ENCODE measurements at places on chromosomes 7 and 10.

GRCh38 chr10:91909117-91909677, at the start of gene FGFBP3:
FGFBP3 (minus strand) TSS chr10:91909486; CDS start chr10:91908969, 517 bp downstream.
- no peak for DNase-seq

GRCh38 chr10:133608855-133609254, 17.7 kb downstream of the FRG2B start:
- no peak for DNase-seq

DNA sequence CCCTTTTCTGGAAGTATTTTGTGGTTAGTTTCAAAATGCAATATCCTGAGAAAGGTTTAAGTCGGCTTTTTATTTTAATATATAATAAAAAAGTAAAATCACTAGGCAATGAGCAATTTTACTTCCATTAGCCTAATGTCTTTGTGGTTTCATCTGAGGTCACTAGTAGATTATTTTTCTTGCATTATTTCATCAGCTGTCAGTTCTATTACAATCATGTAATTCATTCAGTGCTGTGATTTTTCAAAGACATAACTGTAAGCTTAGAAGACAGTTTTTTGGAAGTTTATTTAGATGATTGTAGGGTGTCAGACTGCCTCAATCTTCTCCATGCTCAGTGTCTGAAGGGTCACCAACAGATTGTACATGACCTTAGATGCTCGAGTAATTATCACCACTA, 568.0 kb upstream of the GALNT17 start:
- DNase-seq, result no peak

DNA sequence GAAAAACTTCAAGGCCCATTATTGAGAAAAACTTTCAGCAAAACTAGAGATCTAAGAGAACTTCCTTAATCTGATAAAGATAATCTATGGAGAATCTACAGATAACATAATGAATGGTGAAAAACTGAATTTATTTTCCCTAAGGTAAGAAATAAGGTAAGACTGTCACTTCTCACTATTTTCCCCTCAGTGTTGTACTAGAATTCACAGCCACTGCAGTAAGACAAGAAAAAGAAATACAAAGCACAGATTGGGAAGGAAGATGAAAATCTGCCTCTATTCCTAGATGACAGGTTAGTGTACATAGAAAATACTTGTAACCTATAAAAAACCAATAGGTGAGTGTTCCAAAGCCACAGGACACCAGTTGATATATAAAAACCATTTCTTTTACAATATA, 220.7 kb upstream of the SHH start:
- DNase-seq, result no peak

DNA sequence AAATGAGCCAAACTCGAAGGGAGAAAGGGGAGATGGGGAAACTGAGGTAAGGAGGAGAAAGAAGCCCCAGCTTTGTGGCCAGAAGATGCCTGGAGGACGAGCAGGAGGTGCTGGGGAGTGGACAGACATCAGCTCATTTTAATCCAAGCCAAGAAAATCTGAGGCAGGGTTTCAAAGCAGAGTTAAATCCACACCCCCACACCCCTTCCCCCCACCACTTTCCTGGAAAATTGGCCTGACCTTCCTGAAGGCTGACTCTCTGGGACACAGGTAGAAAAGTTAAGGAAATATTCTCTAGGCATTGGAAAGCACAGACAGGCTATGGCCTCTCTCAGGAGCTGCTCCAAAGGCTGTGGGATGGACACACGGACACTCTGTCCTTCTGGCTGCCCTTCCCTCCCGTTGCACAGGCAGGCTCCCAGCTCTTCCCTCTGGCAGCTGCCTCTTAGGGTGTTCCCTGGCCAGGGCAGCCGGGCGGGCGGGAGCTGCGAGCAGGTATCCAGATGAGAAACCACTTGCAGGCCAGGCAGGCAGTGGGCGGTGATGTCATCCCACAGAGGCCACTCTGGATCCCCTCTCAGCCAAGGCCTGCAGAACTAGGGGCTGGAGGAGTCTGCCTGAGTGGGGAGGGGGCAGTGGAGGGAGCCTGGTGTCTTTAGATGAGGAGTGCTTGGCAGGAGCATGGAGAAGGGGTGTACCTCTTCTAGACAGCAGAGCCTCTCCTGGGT, 171.8 kb downstream of the NEURL1 start:
- no peak for DNase-seq

GRCh38 chr10:92760609-92761008, 70.9 kb downstream of the HHEX start:
- no peak for DNase-seq

DNA sequence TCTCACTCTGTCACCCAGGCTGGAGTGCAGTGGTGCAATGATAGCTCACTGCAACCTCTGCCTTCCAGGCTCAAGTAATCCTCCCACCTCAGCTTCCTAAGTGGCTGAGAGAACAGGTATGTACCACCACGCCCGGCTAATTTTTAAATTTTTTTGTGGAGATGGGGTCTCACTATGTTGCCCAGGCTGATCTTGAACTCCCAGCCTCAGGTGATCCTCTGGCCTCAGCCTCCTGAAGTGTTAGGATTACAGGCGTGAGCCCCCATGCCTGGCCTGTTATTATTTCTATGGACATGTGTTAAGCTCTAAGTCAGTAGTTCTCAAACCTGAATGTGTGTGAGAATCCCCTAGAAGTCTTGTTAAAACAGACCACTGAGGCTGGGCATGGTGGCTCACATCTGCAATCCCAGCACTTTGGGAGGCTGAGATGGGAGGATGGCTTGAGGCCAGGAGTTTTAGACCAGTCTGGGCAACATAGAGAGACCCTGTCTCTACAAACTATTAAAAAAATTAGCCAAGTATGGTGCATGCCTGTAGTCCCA, 24.5 kb downstream of the TMEM270 start:
- DNase-seq, result no peak

DNA sequence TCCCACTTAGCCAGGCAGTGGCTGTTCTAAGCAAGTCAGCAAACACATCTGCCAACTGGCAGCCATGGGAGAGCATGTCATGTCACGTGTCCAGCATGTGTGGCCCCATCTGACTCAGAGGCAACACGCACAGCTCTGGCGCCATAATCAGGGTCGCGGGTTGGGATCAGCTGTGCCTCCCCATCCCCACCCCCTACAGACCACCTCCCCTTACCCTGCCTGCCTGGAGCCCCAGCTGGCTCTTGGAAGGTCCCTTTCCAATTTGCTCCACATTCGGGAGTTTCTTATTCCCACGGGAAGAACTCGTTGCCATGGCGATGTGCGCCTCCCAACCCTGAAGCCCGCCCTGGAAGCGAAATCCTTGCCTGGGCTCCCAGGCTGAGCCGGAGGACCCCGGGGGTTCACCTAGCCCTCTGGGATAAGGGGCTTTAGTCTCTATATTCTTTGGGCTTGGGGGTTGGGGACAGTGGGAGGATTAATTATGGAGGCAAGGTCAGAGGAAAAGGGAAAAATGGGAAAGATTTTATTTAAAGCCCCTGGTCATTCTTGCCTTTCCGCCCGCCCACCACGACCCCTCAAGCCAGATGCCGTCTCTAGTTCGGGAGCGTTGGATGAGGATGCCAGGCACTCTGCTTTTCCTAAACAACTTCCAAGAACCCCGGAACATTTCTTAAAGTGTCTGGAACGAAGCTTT, 283.7 kb downstream of the ZEB1 start:
- DNase-seq, result peak; percentile 45

GRCh38 chr7:132077971-132078685, 498.1 kb downstream of the PLXNA4 start:
- DNase-seq, result peak; percentile 29

DNA sequence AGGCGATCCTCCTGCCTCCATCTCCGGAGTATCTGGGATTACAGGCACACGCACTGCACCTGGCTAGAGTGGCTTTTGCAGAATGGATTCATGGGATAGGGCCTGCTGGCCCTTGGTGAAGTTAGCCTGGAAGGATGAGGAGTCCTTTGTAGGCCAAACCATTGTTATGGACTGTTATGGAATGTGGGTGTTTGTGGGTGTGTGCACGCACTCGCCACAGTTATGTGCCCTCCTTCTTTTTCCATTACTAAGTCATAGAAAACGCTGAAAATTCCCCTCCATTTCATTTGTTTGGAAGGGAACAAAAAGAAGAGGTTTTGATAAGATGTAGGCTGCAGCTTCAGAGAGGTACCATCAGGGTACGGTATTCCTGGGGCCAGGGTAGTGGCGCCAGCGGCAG, 15.0 kb downstream of the ZNF862 start:
- no peak for DNase-seq

- DNase-seq, result no peak
Measured at GRCh38 chr10:96255549-96256333, 15.6 kb downstream of the BLNK start.

DNA sequence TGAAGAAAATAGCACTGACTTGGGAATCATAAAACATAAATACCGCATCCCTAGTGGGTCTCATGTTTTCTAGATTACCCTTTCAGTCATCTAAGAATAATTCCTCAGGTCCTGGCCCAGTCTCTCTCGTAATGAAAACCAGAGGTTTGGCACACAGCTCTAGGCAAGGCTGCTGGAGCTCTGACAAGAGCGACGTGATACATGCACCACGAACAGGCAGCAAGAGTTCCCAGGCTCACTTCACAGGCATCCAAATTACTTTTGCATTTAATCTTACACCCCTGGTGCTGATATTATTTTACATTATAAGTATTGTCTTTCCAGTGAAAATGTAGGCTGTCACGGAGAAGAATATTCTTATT, 105.2 kb downstream of the THSD7A start:
- DNase-seq, result peak; percentile 91

DNA sequence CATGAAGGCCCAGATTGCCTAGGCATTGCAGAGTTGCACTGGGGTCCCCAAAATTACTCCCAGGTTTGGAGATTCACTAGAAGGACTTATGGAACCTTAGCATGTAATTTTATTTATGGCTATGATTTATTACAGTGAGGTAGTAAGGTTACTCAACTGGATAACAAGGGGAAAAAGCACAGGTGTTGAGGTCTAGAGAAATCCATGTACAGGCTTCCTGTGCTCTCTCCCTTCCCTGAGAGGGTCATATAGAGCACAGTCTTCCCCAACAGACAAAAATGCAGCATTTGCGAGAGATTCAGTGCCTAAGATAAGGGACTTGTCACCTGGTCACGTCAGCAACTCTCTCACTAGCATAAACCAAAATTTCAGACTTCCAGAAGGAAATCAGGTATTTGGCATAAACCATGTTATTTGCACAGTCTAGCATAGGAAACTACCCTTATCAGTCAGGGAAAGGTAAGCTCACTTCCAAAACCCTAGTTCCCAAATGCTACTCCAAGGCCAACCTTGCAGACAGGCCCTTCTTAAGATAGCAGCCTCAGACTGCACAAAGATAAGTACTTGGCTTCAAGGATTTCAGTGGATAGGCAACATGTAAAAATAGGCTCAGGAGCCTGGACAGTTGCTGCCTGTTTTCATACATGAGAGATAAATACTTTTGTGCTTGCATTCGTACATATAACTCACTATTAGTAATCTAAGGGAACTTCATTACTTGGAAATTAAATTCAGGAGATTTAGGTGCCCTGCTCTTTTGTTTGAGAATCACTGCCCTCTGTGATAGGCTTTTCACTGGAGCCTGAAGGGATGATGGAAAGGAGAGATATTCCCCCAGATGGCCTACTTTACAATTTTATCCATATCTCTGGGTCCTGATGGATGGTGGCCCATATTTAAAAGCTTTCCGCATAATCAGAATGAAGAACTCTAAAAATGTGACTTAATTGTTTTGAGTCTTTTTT, 378.4 kb upstream of the LRGUK start:
- DNase-seq, result no peak

- no peak for DNase-seq
Measured at GRCh38 chr10:85537561-85537960, 829.0 kb downstream of the GRID1 start.

DNA sequence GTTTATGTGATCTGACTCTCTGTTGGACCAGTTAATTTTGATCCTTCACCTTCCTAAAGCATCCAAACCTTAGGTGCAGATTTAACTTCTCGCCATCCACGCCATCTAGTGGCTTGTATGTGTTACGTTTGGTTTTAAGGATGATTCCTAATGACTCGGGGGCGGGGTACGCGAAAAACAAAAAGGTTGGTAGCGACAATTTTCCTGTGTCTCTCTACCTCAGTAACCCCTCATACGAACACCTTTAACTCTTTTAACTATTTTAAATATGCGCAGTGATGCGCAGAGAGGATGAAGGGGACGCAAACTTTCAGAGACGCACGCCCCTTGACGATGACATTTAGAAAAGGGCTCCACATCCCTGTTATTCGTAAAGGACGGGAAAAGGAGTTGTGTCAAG, 714 bp upstream of the KCND2 start:
- DNase-seq, result peak; percentile 16

DNA sequence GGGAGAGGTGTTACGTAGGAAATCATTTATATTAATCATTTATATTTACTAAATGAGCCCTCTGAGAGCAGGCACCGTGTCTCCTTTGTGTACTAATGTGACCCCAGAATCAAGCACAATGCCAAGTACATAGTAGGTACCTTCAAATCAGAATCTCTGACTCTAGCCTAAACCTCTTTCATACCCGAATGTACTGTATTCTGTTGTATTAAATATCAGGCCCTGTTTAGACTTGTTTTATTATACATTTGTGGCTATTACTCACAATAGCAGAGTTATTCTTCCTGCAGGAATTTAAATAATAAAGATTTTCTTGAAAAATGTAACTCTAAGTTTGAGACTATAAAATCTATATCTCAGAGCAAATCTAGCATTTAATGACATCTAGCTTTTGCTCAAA, 297.3 kb downstream of the EXOC4 start:
- no peak for DNase-seq

GRCh38 chr7:106367664-106368063, 82.9 kb upstream of the NAMPT start:
- no peak for DNase-seq

GRCh38 chr7:2853147-2853546, 9.0 kb upstream of the GNA12 start:
- no peak for DNase-seq

DNA sequence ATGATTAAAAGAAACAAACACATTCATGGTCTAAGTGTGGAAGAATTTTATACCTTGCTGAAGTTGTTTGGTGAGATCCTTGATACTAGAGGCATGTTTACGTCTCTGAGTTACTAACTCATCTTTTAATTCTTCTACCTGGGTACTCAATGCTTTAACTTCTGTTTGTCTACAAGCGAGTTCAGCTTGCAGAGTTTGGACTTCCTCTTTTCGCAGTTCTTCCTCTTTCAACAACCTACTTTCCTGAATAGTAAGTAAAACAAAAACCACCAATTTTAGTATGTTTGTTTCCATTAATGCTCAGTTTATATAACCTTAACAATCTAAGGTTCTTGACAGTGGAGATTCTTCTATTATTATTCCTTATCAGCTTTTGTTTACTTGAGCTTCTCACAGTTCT, 42.9 kb downstream of the CCDC186 start:
- no peak for DNase-seq

GRCh38 chr10:118408181-118408580, 66.1 kb upstream of the FAM204A start:
- DNase-seq, result no peak

GRCh38 chr10:128147064-128147463, 20.8 kb upstream of the MKI67 start:
- no peak for DNase-seq

- no peak for DNase-seq
Measured at GRCh38 chr10:116183733-116184511, 89.1 kb downstream of the GFRA1 start.

- no peak for DNase-seq
Measured at GRCh38 chr10:44306147-44306710, 78.7 kb downstream of the CXCL12 start.
